Progenitor cell of endocrine pancreas (in vitro differentiated cells): ENCODE measurements at places on chromosomes 2 and 18. TPM values are rescaled to one million over a fixed set of nuclear protein-coding genes. Genes with fewer than 3 reads are reported as not detected.

The RAPH1 gene
- total RNA-seq, result 19.9 and 21.7 TPM in 2 replicates

DNA sequence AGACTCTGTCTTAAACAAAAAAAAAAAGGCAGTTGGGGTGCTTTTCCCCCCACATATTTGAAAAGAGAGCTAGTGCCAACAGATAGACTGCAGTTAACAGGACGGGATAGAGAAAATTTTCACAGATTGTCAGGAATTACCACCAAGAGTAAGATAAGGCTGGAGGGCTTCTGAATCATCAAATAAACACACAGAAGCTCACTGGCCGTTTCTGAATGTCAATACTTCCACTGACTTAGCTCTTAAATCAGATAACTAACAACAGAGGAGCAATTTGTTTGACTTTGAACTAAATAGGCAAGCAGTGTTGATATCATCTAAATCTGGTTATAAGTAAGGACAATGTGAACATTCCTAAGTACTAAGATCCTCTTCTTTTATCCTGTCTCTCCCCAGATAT, 34.7 kb downstream of the PIEZO2 start:
- no peak for DNase-seq

GRCh38 chr2:129819855-129820254, 159.6 kb upstream of the RAB6C start:
- DNase-seq, result no peak

The DNAH7 gene
- 5.7 and 5.9 TPM in 2 replicates for total RNA-seq

DNA sequence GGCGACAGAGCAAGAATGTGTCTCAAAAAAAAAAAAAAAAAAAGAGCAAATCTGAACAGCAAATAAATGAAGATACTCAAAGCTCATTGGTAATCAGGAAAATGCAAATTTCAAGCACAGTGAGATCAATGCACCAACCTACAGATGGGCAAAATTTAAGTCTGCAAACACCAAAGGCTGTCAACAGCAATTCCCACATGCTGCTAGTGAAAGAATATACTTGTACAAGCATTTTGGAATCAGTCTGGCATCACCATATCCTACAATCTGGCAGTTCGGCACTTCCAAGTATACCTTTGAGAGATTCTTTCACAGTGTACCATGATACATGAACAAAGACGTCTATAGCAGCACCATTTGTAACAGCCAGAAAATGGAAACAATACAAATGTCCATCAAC, 4.1 kb downstream of the HDHD2 start:
- DNase-seq, result no peak

DNA sequence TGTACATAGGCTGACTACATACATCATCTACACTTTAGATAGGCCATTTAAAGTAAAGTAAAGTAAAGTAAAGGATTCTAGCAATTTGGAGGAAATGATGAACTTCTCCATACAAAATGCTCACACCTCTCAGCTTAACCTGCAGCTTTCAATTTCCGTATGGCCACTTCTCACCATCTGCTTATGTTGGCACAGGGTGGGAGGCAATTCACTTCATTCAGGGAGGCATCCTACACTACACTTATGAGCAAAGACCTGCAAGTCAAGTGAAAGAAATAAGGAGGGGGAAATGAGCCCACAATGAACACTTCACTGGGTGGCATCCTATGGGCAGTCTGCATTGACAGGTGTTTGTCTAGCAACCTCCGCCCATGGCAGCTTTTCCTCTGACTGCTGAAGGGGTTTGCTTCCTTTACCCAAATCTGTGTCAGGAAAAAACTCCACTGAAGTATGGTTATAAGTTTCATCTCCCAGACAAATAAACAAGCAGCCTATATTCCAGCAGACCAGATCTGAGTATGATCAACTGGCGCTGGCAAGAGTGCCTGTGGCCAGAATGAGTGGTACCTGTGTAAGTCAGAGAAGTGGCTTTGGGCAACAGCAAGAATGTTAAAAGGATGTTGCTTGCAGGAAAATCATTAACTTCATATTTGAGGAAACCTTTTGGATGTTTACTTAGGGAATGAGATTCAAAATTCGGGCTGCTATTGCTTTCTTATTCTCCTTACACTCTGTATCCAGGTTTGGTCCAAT, 449.1 kb downstream of the TGIF1 start:
- DNase-seq, result no peak

DNA sequence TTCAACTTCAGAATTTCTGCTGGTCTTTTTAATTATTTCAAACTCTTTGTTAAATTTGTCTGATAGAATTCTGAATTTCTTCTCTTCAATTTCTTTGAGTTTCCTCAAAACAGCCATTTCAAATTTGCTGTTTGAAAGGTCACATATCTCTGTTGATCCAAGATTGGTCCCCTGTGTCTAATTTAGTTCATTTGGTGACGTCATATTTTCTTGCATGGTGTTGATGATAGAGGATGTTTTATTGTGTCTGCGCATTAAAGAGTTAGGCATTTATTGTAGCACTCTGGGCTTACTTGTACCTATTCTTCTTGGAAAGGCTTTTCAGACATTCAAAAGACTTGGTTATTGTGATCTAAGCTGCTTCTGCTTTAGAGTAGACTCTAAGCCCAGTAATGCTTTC, 698.4 kb upstream of the LRRTM1 start:
- DNase-seq, result no peak

The BCL11A gene
- total RNA-seq, result 46.2 and 47.9 TPM in 2 replicates

GRCh38 chr2:191321861-191322662, 76.9 kb downstream of the MYO1B start:
- DNase-seq, result no peak

The M1AP gene
- total RNA-seq, result 2.5 and 2.6 TPM in 2 replicates

The SRD5A2 gene
- 0.07 TPM in 1 of 2 replicates, not detected in the other for total RNA-seq

DNA sequence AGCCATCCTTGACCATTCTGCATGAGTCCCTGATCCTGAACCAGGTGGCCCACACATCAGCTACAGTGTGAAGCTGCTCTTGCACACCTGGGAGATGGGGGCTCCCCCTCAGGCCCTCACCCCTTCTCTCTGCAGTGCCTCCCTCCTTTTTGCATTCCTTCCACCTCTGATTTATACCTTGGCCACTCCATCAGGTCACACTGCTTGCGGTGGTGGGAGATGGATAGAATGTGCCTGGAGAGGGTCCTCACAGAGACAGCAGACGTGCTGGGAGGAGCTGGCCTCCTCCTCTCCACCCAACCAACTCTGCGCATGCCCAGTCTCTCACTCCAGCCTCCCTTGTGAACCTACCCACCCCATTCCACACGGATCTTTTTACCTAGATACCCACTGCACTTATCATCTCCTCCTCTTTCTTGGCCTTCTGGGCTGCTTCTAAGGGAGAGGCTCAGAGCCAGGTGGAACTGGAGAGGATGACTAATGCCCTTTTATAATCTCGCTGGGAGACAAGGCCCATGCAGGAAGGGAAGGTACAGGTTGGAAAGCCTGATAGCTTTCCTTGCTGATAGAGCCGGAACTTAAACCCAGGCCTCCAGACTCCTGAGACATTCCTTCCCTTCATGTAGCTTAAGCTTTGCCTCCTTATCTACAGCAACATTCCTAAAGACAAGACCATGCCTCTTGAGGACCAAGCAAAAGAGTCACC, 205.1 kb downstream of the ZBTB7C start:
- no peak for DNase-seq

DNA sequence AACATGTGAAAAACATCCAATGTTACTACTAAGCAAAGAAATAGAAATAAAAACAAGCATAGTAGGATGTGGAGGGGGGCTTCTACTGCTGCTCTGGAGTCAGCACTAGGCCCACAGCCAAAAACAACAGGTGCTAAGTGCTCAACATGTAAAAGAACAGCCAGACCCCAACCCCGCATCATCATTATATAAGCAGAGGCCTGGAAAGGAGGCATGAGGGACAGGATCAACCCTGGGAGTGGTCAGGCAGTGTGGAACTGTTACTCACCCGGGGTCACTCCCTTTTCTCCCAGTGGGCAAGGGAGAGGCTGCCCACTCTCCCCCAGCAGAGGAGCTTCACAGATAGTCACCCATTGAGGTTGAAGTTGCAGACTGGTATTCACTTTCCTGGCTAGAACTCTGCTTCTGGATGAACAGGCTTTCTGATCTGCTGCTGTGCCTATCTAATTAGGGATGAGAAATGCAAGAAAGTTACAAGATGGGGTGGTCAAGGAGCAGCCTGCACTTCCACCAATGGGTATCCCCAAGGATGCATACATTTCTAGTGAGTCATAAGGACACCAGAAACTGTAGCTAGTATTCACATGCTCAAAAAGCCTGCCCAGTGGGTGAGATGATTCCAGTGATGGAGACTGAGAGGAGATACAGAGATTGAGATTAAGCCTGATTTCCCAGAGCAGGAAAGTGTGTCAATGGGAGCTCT, 480.1 kb upstream of the TCF4 start:
- DNase-seq, result no peak

GRCh38 chr18:70036771-70037347, 89.2 kb upstream of the CD226 start:
- DNase-seq, result no peak

The DPYSL5 gene
- 70.3 and 75.0 TPM in 2 replicates for total RNA-seq

DNA sequence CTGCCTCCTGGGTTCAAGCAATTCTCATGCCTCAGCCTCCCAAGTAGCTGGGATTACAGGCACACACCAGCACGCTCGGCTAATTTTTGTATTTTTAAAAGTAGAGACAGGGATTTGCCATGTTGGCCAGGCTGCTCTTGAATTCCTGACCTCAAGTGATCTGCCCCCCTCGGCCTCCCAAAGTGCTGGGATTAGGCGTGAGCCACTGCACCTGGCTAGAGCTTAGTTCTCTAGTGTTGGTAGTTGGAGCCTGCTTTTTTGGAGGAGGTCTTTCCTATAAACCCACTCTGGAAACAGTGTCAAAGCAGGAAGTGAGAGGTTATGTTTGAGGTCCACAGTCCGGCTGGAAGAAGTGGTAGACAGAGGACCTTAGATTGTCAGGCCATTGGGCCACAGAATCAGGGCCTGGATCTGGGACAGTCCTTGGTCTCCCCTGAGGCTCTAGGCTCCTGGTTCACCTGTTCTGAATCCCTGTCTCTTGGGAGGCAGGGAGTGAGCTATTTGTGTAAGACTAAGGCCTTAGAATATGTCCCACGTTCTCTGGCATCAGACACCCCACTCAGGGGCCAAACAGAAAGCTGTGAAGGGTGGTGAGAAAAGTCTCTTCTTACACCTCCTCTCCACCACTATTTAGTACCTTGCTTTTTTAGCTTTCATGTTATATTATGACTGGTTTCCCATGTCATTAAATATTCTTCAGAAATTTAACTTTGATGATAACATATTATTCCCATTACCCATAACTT, 34.5 kb downstream of the PCBP1 start:
- DNase-seq, result no peak

DNA sequence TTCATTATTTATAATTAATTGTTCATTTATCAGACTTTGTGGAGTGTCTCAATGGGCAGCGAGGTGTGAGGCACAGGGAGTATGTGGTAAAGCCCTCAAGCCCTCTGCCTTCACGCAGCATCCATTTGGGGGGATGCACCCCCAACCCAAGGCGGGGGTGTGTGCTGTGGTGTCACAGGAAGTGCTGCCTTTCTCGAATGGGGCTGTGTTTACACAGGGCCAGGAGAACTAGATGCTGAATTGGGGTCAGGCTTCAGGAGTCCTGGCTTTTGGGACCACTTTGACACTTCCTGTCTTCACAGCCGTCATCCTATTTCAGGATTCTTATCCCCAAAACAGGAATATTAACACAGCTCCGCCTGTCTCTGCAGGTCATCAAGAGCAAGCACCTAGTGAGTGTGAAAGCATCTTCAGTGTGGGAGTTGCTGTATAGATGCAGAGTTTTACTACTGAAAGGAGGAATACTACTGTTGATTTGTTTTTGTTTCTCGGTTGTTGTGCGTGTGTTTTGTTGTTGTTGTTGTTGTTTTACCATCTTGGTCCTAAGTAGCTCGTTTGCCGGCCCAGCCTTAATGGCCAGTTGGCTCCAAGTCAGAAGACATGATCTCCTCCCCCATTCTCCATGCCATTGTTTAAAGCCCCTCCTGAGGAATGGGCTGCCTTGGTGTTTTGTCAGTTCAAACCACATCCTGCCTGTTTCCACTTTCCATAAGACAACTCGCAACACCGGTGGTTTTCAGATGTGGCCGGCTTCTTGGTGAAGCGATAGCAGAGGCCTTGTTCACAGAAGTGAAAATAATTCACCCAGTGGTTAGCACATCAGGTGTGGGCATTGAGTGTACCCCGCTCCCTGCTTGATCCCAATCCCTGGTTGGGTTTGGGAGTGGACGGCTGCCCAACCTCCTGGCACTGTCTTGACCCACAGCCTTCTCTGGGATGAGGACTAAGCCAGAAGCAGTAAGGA, 221.3 kb downstream of the BCL2 start:
- no peak for DNase-seq

- DNase-seq, result no peak
Measured at GRCh38 chr2:141316606-141317005, 814.2 kb downstream of the LRP1B start.

DNA sequence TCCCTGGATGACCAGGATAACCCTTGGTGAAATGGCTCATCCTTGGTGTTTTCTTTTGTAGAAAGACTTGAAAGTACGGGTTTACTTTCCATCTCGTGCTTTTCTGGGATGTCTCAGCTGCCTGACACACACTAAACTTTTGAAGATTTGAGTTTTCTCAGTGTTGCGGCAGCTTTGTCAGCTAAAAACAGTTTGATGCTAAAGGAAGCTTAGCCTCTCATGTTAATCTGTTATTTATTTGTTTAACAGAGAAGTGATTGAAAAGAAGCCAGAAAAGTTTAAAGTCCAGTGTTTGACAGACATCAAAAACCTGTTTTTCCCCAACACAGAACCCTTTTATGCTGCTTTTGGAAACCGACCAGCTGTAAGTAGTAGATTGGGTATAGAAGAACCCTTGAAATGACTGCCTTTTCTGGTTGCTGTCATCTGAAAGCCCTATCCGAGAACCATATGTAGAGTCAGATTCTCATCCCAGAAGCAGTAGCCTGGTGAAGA, 72.8 kb downstream of the LPIN1 start:
- DNase-seq, result no peak

GRCh38 chr2:156483741-156484173, 47.6 kb downstream of the GPD2 start:
- no peak for DNase-seq

DNA sequence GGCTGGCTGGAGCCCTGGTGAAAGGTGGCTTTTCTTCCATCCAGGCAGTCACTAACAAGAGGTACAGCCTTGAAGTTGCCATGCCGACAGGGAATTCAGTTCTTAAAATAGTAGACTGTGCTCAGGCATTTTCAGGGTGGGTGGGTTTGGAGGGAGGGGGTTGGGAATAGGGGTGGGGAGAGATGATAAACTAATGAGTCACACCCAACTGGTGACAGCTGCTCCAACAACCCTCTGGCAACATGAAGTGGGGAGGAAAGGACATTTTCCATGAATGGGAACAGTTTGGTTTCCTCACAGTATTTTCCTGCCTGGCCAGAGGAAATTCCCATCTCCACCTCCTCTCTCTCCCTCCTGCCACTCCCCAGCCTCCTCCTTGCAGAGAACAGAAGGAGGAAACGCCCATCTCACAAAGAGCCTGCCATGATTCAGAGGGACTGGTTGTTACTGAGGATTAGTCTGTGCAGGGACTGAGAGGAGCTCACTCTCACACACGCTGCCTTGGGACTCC, 113.0 kb upstream of the SLC1A4 start:
- DNase-seq, result no peak

DNA sequence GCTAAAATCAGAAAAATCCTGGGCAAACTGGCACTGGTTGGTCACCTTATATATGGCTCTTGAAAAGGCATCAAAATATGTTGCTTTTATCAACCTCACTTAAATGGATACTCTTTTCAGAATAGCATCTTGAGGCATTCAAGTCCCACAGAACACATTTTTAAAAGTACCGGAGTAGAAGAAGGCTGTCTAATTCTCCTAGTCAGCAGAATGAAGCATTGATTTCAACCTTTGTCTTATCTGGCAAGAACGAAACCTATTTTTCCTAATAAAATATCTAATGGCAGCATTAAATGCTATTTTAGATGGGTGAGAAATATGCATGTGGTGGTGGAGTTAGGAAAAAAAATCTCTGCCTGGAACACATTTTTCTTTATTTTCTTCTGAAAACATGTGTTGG, 27.8 kb downstream of the TMEFF2 start:
- DNase-seq, result no peak
